GM12892 (cell line): ENCODE measurements at places on chromosomes 3 and 15.
A peak's percentile ranks its signal among the peaks of the same experiment; 100 is the strongest.

- no peak for DNase-seq
Observed at GRCh38 chr3:71146673-71147072, 436.9 kb downstream of the FOXP1 start.

DNA sequence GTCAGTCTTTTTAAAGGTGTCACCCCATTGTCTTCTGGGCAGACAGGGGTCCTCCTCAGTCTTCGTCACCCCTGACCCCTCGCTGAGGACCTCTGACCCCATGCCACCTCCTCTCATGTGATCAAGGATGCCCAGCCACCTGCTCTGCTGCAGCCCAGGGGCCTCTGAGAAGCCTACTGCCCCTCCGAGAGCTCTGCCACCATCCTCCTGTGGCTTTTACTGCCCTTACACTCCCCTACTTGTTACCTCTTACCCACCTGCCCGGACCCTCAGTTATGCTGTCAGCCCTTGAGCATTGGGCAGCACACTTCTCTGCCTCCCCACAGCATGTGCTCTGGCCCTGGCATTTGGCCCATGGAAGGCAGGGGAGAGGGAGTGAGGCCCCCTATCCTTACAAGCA is 123.2 kb downstream of the LRRK1 start:
- no peak for DNase-seq

DNA sequence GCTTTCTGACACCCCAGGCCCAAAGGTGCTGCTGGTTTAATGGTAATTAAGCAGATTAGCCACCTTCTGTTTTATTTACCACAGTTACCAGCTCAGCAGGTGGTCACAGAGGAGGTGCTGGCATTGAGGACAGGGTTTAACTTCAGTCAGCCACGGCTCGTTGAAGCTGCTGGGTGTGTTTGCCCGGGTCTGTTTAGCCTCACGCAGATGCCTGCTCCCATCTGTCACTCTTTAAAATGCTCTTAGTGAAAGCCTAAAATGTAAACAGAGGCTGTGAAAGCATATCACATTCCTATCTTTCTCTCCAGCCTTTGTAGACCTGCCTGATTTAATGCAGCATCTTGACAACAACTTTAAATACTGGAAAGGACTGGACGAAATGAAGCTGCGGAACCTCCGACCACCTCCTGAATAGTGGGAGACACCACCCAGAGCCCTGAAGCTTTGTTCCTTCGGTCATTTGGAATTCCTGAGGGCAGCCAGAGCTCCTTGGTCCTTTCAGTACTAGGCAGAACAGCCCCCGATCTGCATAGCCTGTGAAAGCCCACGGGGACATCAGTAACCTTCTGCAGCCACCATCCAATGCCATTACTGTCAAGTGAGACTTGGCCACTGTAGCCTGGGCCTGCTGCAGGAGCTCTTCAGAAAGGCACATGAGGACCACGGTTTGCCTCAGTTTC is 156.0 kb downstream of the PDE8A start:
- DNase-seq = no peak

- no peak for DNase-seq
Observed at GRCh38 chr15:87362531-87362930, 894.0 kb downstream of the NTRK3 start.

DNA sequence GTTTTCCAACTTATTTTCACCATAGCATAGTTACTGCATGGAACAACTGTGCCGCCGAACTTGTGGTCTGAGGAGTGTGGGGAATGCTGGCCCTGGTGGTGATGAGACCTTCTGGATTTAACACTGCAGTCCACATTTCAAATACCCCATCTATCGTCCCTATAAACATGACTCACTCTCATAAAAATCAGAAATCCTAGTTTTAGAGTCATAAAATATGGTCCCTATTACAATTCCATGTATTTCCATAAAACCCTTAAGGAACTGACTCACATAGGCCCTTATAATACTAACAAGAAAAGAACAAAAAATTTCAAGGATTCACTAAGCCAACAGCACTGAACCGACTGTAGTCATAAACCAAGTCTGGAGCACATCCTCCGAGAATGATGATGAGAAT is 147.2 kb downstream of the FOXP1 start:
- no peak for DNase-seq

- no peak for DNase-seq
Observed at GRCh38 chr15:99006904-99007495, 592 bp downstream of the PGPEP1L start.

GRCh38 chr15:80750575-80750974 is 28.6 kb upstream of the CEMIP start:
- no peak for DNase-seq

GRCh38 chr3:45227071-45227820 is 1.2 kb upstream of the TMEM158 start:
- no peak for DNase-seq

GRCh38 chr15:82680200-82681102 is 29.2 kb downstream of the AP3B2 start:
- DNase-seq = peak; percentile 73

DNA sequence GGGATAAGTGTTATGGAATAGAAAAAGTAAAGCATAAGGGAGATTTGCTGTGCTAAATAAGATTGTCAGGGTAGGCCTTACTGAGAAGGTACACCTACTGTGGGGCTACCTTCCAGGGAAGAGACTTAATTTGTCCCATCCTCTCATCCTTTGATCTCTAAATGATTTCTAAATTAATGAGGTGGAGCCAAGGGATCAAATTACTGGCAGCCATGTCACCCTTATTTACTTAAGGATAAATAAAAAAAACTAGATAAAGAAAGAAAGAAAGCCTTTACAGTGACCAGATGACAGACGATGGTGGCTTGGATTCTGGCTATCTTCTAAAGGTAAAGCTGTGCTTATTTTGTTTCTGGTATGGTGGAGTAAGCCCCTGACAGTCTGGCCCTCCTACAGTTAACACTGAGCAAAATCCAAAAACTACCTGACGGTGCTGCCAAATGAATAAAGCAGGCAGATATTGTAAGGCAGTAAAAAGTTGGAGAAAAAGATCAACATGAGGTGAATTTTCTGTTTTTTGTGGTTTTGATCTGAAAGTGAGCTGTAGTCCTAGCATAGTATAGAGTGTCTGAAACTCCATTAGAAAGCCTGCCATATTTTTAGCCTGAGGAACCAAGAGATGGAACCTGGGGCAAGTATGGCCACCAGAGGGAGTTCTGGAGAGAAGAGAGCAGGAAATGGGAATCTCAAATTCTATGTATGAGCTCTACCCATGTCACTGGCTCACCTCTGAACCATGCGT is 285.1 kb upstream of the MANF start:
- no peak for DNase-seq
